ENCODE measurements at places on chromosomes 1 and 21.
A peak's percentile ranks its signal among the peaks of the same experiment; 100 is the strongest.

DNA sequence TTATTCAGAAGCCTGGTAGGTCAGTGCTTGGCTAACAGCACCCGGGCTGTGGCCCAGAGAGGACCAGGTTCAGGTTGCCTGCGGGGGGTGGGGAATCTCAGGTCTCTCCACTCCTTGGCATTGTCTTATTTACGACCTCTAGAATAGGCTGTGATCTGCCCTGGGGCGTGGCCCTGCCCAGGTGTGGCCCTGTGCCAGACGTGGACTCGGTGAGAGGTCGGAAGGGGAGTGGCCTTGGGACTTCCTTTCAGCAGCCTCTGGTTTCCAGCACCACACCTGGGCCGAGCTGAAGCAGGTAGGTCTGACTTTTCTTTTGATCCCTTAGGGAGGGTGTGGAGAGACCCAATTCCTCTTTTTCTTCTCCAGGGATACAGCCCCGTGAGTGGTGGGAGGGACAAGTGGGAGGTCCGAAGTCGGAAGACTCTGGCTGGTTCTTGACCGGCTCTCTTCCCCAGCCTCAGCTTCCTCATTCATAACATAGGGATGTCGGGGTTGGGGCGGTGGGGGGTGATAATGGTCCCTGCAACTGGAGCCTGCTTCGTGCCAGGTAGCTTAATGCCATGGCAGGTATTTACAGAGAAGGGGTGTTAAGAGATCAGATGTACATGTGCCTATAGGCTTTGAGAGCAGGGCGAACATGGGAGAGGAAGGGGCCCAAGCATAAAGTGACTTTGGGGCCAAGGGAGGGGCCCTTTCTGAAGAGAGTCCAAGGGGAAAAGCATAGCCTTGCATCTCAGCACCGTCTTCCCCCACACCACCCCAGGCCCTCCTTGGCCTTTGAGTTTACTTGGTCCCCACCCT is 16.5 kb downstream of the ACOT11 start:
- DNase-seq, result peak; percentile 62

DNA sequence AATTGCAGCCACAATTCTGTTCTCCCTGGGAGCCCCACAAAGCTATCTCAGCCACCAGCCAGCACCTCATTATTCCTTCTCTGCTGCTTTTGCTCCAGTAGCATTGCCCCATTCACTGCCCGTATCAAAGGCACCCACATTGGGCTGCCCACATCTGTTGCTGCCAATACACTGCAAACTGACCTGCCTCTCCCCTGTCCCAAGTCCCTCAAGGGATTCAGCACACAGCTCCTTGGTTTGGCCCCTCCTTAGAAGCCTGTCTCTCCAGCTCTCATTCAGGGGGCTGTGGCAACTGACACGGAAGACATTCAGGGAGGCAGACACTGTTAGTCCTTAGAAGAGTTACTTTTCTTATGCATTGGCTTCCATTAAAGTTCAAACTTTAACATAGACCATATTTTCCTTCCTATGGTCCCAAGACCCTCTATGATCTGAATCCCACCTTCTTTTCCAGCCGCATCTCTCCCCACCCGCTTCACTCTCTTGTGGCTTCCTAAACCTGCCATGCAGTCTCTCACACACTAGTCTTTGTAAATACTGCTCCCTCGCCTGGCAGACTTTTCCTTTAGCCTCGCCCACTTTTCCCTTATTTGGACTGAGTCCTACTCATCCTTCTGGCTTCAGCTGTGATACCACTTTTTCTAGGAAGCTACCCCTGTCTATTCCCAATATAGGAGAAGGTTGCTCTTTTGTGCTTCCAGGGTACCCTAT is 19.3 kb upstream of the KLHDC8A start:
- no peak for DNase-seq

DNA sequence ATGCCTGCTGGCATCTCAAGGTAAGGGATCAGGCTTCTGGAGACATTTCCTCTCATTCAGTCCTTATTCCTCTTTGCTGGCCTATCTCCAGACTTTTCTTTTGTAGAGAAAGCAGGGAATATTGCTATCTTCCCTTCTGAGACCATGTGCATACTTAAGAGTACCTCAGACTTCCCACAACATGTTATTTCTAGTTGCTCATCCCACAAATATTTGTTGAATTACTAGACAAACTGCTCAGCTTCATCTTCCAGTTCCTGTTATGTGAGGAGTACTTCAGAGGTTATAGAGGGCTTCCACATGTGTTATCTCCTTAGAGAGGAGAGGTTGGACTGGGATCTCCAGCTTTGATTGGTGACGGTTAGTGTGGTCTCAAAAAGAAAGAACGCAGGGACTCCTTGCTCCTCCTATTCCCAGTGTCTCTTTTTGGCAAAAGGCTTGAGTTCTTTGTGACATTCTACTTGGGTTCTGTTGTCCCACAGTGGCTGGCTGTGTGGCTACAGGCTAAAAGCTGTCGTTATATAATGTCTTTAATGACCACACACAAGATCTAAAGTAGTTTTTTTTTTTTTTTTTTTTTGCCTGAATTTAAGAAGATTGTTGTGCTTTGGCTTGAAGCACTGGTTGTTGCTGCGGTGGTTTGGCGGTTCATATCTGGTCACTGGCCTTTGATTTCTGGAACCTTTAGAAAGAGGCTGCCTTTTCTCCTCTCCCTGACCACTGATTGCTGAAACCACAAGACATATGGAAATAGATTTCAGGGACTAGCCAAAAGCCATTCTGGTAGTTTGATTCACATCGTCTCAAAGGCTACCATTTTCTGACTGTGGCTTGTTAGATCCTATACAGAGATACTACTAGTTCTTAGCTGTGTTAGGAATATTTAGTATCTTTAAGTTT is 78.7 kb downstream of the FGGY start:
- no peak for DNase-seq

DNA sequence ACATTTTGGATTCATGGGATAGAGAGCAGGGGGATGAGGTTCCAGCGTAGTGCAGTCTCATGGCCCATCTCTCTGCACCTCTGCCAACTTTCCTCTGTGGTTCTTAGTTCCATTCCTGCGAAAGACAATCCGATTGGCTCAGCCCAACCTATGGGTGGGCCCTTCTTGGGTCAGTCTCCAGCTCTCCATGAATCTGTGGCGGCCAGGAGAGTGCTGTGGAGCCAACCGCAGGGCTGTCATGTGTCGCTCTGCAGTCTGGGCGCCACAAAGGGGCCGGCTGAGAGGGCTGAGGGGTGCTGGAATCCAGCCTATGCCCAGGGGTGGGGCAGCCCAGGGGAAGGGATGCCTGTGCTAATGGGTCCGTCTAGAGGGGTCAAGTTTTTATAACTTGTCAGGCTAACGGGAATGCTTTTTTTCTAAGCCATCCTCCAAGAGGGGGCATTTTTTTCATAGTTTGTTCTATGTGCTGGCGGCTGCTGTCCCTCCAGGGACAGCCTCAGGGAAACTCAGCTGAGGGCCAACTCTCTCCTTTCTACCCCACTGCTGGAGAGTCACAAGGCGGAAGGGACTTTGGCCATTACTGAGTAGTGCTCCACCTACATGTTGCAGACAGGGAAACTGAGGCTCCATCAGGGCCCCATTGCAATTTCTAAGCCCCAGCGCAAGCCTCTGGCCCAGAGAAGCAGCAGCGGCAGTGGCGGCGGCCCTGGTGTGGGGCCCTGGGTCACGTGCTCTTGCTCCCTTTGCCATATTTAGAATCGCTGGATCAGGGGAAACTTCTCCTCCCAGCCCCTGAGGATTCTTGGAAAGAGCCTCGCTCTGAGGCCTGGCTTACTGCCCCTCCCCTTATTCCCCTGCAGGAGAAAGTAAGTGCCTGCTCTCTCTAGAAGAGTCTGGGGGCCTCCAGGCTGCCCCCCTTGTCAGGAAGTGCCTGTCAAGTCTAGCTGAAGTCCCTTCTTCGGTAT is 23.4 kb downstream of the KCNQ4 start:
- no peak for DNase-seq

DNA sequence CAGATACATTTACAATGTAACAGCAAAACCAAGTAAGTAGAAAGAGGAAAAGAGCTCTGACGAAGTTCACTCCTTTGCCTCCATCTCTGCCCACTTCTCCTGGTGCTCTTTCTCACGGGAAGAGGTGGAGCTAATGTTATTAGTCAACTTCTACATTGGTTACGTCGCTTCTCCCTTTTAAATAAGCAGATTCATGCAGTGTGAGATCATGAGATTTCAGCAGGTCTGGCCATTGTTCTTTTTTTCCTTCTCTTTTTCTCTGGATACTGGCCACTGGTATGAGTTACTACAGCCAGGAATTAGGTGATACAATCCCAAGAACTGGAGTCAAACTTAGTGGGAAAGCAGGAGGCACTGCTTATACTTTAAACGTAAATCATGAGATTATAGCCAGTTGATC is 207.1 kb downstream of the AKT3 start:
- DNase-seq, result no peak

GRCh38 chr1:221871056-221871455 is 129.2 kb upstream of the DUSP10 start:
- no peak for DNase-seq

- DNase-seq, result no peak
Measured at GRCh38 chr1:7298749-7299151, 472.3 kb upstream of the VAMP3 start.

DNA sequence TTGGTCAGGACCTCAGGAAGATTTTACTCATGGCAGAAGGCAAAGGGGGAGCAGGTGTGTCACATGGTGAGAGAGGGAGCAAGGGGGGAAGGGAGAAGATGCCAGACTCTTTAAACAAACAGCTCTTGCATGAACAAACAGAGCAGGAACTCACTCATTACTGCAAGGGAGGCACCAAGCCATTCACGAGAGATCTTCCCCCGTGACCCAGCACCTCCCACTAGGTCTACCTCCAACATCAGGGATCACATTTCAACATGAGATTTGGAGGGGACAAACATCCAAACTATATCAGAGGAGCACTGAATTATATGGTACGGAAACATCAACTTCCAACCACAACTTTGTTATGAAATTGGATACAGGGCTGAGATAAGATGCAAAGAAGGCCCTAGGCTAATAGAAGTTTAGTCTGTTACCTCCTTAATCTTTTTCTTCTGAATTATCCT is 164.9 kb downstream of the ST6GALNAC3 start:
- DNase-seq, result no peak

- DNase-seq, result peak; percentile 91
Measured at GRCh38 chr1:23838401-23838866, 13.2 kb upstream of the HMGCL start.

GRCh38 chr21:28604946-28605537 is 387.6 kb downstream of the LTN1 start:
- no peak for DNase-seq

GRCh38 chr1:203178821-203179666 is 3.4 kb upstream of the MYBPH start:
- peak; percentile 60 for DNase-seq

DNA sequence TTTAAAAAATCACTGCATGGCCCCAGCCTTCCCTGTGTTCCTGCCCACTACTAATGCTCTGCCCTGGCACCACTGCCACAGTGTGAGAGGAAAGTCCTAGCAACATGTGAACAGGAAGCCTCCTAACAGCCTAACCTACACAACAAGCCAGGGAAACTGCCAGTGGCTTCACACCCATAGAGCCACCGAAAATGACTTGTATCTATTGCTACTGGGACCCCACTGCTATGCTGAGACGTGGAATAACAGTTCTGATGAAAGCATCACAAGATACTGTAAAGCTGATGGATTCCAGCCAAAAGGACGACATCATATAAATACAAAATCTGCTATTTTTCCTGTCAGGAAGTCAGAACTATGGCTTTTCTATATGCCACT is 74.9 kb downstream of the JAK1 start:
- no peak for DNase-seq

DNA sequence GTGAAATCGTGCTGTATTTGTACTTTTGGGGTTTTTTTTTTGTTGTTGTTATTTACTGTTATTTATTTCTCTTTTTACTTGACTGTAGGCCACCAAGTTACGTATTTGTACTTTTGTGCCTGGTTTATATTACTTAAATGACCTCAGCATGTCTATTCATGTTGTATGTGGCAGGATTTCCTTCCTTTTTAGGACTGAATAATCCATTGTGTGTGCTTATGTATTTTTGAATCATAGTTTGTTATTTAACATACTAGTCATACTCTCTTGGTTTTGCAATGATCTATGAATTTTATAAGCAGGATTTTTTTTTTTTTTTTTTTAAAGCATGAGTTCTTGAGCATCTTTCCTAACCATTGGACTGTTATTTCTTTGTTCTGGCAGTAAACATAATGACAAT is 51.2 kb downstream of the RNF2 start:
- DNase-seq, result no peak

DNA sequence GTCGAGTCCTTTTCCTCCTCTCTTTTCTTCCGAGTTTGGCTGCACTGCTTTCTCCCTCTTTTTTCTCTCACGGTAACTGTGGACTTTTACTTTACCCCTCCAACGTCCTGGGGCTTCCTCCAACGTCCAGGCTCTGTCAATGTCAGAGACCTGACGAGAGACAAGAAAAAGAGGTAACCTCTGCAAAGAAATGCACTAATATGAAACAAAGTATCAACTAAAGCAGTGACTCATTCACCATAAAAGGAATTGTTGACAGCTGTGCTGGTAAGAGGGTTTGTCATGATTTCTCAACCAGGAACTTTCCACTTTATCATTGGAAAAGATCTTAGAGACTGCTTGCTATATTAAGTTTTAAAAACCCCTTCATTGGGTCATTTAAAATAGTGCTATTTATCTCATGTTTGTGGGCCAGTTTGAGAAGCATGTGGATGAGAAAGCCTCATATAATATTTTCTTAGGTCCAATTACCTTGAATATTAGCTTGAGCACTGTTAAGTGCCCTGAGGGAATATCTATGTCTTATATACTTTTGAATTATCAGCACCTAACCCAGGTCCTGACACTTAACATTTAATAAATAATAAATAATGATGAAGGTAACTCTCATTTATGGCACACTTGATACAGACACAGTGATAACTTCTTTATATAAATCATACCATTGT is at the start of gene GBP2:
Gene GBP2 (minus strand): TSS at position 202 of the 668 bp plus-strand sequence. CDS start 4,148 bp downstream, outside the sequence.
- DNase-seq, result peak; percentile 73

GRCh38 chr1:54812801-54813484 is 11.8 kb upstream of the TTC22 start:
- DNase-seq, result peak; percentile 36

DNA sequence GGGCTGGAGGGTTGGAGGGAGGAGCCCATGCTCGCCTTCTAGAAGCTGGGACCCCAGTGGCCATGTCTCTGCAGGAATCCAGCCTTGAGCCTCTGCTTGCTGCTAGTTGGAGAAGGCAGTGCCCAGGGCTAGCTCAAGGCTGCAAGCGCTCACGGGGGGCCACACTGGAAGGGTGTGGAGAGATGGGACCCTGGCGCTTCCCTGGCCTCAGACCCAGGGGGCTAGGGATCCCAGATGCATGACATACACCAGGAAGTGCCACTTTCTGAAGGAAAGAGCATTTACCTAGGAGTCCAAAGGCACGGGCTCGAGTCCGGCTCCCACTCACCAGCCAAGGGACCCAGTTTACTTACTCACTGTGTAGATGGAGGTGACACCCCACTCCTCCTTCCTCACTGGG is 32.6 kb downstream of the NENF start:
- DNase-seq, result no peak

DNA sequence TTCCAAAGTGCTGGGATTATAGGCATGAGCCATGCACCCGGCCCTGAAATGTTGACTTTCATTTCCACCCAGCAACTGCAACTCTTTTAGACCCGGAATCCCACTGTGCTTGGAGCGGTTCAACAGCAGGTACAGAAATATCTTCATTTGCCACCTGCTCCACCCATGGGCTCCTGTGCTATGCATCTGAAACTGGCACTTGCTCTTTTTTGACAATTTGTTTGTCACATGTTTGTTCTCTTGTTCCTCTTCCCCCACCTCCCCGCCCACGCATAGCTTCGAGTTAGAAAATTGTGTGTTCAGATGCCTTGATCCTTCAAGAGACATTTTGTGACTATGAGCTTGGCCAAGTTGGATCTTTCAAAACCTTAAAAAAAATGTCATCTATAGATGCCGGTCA is 2.4 kb upstream of the IFNLR1 start:
- DNase-seq, result no peak

All from activated effector memory CD4-positive, alpha-beta T cell treated with anti-CD3 and anti-CD28 coated beads, Interleukin-2, amount 50 U/mL, for 16 hours (primary cell).